ENCODE measurements at places on chromosomes 5 and 9.

DNA sequence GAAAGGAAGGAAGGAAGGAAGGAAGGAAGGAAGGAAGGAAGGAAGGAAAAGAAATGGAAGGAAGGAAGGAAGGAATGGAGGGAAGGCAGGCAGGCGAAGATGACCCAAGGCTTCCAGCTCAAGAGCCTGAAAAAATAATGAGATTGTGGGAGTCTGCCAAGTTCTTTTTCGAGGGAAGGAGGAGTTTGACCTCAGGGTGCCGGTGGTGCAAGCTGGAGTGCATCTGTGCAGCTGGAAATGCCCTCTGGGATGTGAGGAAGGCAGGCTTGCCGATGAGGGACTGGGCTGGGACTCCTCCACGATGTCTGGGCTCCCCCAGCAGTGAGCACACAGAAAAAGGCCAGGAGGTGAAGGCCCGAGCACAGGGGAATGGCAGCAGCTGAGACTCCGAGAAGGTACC is 154.9 kb upstream of the DAPK1 start:
- DNase-seq: no peak

DNA sequence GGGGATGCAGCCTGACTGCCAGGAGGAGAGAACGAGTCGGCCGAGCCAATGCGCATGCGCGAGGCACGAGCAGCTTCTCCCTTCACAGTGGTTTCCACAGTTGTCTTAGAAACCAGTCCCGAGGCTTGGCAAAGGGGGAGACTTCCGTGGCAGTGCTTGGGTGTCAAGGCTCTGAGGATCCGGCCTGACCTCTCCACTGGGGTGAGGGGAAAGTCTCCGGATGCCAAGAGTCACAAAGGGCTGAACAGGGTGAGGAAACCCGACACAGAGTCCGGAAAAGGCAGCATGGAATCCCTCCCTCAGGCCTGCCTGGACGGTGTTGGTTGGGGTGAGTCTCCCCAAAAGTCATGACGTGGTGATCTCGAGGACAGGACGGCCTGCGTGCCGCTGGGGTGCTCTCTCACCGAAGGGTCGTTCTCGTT is 475.5 kb downstream of the SPATA31A7 start:
- no peak for DNase-seq

DNA sequence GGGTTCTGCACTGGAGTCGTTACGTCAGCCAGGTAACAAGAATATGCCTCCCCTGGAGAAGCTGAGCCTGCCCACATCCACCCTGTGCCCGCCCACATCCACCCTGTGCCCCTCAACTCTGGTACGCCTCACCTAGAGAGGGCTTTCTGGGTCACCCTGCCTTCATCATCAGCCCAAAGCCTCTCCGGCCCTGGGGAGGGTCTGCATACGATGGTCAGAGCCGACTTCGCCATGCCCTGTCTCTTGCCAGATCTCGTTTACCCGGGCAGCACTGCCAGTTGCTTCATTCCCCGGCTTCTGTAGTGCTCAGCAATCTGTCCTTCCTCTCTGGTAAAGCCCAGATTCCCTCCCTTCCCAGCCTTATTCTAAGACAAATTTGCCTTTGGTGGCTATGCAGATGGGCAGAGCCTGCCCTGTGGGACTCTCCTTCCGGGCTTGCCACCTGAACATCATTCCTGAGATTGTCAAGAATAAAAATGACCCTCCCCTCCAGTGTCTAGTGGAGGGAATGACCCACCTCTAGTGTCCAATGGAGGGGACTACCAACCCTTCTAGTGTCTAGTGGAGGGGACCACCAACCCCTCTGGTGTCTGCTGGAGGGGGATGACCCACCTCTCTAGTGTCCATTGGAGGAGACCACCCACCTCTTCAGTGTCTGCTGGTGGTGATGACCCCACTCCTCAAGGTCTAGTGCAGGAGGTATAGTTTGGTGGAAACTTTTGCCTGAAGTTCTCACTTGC is 3.4 kb downstream of the PLEKHG4B start:
- DNase-seq: no peak

DNA sequence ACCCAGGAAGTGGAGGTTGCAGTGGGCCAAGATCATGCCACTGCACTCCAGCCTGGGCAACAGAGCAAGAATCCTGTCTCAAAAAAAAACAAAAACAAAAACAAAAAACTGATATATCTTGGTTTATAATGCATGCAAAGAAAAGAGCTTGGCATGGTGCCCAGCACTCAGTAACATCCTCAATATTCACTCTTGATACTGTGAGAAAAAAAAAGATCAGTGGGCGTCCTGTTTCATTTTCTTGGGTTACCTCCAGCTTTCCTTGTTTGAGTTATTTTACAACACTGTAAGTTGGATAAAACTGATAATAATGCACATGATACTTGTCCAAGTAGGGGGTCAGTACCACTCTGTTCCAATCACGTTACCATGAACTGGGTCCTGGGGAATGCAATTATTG is 7.8 kb downstream of the PHYHD1 start:
- DNase-seq: no peak

DNA sequence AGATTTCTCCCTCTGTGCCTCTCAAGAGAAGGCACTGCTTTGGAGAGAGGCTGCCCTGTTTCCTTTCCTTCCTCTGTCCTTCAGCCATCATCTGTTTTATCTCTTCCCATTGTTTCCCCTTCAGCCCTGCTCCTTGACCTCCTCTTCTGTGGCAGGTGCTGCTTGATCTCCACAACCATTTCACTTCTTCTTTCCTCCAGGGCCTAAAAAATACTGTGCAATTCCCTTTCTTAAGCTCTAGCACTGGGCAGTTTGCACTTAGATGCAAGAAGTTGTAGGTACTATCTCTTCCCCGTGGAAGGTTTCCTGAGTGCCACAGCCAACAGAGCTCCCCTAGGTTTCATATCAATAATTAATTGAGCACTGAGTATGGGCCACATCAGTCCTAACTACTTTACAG is 8.8 kb upstream of the ADRB2 start:
- no peak for DNase-seq

Data from iPS-NIHi11 (cell line).